DMS79 (cell line): ENCODE measurements at places on chromosomes 11 and 22.

DNA sequence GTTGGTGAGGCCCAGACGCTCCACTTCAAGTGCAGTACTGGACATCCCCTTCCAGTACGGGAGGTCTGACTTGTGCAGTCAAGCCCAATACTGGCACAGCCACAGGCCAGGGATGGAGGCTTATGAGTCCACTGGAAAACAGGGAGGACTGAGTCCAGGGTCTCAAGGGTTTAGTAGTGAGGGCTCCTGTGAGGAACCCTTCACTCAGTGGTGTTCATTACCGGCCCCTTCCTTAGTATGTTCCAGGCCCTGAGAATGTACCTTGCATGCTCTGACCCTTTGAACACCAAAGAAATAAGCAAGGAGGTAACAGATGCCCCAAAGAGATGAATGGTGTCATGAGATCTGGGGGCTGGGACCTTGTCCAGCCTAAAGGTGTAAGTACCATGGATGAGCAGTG is 11.8 kb downstream of the PRAME start:
- DNase-seq: no peak

DNA sequence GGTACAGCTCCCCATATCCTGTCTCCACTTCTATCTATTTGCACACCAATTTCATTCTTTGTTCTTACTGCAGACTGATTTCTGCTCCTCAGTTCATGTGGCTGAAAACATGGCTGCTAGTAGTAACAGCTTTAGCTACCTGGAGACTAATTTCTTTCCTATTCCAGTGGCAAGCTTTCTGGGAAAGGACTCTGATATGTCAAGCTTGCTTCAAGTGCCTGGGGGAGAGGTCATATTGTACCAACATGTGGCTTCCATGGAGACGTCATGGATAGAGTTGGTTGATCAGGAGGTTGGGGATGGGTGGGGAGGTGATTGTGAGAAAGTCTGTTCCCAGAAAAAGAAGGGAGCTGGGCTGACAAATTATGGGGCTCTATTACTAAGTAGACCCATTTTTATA is 44.9 kb downstream of the ADM start:
- DNase-seq: no peak

GRCh38 chr11:59556115-59556916 is 45.0 kb downstream of the OR4D9 start:
- no peak for DNase-seq

GRCh38 chr22:40105755-40106154 is 72.0 kb upstream of the TNRC6B start:
- no peak for DNase-seq

DNA sequence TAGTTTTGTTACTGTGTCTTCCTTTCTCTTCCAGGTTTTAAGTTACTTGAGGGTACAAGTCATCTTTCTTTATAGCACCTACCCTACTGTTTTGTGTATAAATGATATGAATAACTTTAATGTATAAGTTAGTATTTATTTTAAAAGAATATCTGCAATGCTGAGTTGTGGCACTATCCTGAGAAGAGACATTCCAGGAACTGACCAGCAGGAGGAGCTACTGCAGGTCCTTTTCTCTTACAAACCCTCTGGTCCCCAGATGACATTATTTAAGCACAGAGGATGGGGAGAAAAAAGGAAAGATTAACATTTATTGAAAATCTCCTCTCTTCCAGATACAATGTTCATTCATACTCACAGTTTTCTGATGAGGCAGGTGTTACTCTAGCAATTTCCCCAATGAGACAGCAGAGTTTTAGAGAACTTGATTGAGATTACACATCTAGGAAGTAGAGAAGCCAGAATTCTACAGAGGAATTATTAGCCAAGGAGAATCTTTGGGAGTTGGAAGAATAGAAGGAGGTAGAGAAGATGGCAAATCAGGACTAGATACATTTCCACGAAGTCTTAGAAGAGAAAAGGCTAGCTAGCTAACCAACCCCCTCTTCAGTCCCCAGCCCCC is 541.2 kb upstream of the API5 start:
- DNase-seq: no peak

DNA sequence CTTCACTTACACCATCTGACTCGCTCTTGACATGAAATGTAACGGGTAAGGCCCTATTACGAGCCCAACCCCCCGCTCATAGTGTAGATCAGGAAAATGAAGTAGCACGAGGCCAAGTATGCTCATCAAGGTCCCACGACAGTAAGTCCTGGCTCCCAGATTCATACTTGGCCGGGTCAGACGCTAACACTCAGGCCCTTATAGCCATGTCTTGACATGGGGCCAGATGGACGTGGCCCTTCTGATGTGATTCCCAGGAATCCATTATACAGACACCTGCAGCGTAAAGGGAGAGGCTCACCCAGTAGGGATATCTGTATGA is 175.1 kb downstream of the CEP164 start:
- DNase-seq: no peak
